ENCODE measurements at places on chromosomes 16 and 17.
A peak's percentile ranks its signal among the peaks of the same experiment; 100 is the strongest.

GRCh38 chr16:30054451-30054850, 11.1 kb upstream of the ALDOA start:
- no peak for DNase-seq

GRCh38 chr17:72700226-72700625, 392.3 kb downstream of the SLC39A11 start:
- no peak for DNase-seq

DNA sequence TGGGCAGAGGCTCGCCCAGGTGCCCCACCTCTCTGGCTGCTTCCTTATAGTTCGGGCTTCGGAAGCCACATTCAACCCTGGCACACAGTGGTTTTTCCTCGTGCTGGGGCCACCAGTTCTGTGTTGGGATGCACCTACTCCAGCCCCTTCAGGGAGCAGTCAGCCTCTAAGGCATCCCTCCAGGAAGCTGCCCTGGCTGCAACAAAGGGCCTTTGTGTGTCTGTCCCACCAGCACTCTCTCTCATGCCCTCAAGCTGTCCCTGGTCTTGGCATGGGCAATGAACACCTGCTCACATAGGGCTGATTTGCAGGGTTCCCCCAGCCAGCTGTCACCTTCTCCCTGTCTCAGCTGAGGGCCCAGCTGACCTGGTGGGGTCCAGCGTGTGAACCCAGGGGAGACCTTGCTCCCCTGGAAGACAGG, 754 bp upstream of the NOXO1 start:
- DNase-seq, result no peak

DNA sequence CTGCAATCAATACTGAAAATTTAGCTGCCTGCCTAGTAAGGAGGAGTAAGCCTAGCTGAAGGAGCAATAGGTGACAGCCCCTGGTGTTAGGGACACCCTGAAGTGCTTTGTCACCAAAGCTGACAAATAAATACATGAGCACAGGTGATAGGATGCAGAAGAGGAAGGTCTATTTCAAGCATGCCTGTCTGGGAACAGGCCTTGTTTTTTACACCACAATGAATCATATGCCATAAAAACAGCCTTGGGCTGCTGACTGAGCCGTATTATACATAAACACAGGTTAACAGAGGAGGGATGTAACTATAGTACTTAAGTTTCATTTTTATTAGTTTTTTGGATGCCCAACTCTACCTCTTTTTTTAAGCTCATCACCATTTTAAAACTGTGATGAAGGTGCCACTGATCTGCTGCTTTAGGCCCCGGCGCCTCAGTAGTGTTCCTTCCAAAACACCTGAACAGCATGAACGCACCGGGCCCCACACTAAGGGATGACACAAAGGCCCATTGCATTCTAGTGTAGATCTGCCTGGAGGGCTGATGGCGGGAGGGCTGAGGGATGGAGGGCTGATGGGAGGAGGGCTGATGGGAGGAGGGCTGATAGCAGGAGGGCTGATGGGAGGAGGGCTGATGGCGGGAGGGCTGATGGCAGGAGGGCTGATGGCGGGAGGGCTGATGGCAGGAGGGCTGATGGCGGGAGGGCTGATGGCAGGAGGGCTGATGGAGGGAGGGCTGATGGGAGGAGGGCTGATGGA, 150.3 kb downstream of the AATF start:
- no peak for DNase-seq

DNA sequence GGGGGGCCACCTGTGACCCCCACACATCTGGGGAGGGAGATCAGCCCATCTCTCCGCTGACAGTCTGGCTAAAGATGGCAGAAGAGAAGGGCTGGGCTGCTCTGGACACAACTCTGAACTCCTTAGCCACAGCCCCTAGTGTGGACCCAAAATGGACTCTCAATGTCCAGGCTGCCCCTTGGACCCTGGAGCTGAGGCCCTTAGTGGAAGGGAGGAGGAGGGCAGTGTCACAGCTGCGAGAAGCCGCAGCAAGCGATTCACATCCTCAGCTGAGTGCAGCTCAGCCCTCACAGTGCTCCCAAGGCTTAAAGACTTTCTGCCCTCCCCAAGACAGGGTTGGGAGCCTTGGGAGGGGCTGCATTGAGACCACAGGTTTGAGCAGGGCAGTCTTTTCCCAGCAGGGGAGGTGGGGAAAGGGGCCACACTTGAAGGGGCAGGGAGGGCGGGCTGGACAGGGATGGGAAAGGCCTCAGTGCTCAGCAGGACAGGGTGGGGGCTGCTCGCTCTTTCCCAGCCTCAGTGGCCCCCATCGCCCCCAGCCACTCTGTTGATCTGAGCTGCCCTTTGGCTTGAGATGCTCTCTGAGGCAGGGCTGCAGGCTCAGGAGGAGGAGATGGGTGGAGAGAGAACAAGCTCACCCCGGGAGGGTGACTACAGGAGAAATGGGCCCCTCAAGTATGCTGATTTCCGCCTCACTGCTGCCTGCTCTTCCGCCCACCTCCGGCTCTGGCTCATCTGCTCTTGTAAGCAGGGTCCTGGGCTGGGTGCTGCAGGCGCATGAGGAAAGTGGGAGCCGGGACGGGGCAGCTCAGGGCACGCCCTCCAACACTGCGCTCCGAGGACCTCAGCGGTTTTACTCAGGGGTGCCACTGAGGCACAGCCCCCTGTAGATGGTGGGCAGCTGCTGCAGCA, 50.9 kb upstream of the MTSS2 start:
- DNase-seq, result peak; percentile 60

DNA sequence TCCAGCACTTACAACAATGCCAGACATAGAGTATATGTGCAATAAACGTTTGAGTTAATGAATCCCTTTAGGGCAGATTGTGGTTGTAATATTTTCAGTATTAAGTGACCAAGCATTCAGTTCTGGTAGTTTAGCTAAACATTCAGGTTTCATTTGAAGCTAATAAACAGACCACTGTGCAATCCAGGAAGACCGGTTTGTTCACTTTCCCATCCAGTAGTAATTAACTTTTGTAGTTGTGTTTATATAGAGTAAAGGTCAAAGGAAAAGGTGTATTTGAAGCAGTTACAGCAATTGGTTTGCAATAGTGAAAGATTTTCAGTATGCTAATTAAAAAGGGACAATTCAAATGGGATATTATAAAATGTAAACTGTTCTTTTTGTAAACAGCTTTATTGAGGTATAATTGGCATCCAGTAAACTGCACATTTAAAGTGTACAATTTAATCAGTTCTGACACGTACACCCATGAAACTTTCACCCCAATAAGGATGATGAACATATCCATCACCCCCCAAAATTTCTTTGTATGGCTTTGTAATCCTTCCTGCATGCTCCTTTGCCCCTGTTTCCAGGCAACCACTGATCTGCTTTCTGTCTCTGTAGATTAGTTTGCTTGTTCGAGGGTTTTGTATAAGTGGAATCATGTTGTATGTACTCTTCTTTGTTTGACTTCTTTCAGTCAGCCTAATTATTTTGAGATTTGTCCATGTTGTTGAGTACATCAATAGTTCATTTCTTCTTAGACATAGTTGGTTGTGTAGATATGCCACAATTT, 26.3 kb downstream of the MRTFB start:
- no peak for DNase-seq

- DNase-seq, result no peak
Measured at GRCh38 chr16:27676839-27677238, 126.9 kb downstream of the KATNIP start.
